ENCODE measurements at places on chromosomes 11 and 22. TPM values are rescaled to one million over a fixed set of nuclear protein-coding genes. Genes with fewer than 3 reads are reported as not detected.

Gene MFNG
- 1.5 TPM for total RNA-seq

Gene PARVG
- total RNA-seq = not detected

Gene OR5L1
- not detected for total RNA-seq

GRCh38 chr11:12556788-12557384, 117.3 kb upstream of the TEAD1 start:
- H3K27me3 ChIP-seq = no peaks in the 10 kb centered on the region
- H3K27ac ChIP-seq = peak overlapping the region; percentile 87
- peaks cover 44% of the 10 kb centered on the region for H3K4me1 ChIP-seq

DNA sequence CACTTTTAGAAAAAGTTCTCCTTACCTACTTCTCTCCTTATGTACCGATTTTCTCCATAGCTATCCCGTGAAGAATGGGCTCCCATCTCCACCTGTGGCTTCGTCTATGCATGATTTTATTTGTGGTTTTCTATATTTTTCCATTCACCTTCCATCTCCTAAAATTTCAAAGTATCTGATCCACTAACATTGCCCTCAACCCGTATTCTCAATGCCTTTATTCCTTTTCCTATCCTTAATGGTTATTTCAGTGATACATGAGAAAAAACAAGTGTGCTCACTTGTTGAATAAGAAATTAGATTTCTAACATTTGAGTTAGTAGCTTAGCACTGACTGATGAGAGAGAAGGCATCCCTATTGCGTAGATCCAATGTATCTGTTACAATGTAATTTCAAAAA, 16.9 kb downstream of the CYP2R1 start:
- no peaks in the 10 kb centered on the region for H3K27me3 ChIP-seq
- peaks cover 5% of the 10 kb centered on the region for H3K36me3 ChIP-seq
- DNase-seq = no peak

- no peak for DNase-seq
- H3K27me3 ChIP-seq = peaks cover 4% of the 10 kb centered on the region
- no peak overlapping the region for H3K4me3 ChIP-seq
- H3K4me1 ChIP-seq = no peaks in the 10 kb centered on the region
Measured at GRCh38 chr22:20283674-20284066, 15.6 kb upstream of the RTN4R start.

DNA sequence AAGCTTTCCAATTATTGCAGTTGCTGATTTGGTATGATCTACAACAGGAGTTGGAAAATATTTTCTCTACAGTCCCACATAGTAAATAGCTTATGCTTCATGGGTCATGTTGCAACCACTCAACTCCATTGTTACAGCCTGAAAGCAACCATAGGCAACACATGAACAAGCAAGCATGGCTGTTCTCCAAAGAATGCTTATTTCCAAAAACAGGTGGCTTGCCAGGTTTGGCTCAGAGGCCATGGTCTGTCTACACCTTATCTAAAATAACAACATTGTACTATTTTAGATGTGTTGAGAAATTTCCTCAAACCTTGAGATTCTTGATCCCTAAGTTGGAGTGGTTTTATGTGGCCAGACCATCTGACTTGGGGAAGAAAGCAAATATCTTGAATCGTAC, 153.9 kb upstream of the MPPED2 start:
- DNase-seq = no peak
- no peaks in the 10 kb centered on the region for H3K4me1 ChIP-seq
- H3K27ac ChIP-seq = no peak overlapping the region
- H3K4me3 ChIP-seq = no peak overlapping the region
- no peaks in the 10 kb centered on the region for H3K36me3 ChIP-seq

DNA sequence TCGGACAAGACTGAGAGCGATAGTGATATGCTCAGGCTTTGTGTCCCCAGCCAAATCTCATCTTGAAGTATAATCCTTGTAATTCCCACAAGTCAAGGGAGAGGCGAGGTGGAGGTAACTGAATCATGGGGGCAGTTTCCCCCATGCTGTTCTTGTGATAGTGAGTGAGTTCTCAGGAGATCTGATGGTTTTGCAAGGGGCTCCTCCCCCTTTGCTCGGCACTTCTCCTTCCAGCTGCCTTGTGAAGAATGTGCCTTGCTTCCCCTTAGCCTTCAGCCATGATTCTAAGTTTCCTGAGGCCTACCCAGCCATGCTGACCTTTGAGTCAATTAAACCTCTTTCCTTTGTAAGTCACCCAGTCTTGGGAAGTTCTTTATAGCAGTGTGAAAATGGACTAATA, 7.5 kb upstream of the FOLR2 start:
- H3K36me3 ChIP-seq = no peaks in the 10 kb centered on the region
- no peak for DNase-seq
- H3K27ac ChIP-seq = no peak overlapping the region

All from osteocyte (in vitro differentiated cells).